ENCODE measurements at places on chromosomes 3 and 15.
A peak's percentile ranks its signal among the peaks of the same experiment; 100 is the strongest.

- DNase-seq: no peak
Measured at GRCh38 chr3:16297997-16298885, 33.2 kb downstream of the OXNAD1 start.

DNA sequence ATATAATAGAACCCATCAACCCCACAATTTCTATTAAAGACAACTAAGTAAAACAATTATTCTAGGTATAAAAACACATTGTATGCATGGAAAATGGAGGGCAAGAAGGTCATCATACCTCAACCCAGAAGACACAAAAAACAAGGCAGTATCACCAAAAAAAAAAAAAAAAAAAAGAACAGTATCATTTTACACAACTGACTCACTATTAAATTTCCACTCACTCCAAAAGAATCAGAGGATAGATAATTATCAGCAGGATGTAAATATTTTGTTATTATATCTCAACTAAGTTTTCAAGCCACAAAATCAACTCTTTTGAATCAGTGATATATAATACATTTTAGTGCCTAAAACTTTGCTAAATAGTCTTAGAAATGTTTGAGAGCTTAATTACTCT, 55.0 kb downstream of the CLASP2 start:
- DNase-seq: no peak

- peak; percentile 9 for DNase-seq
Measured at GRCh38 chr3:36362216-36362615, 18.1 kb upstream of the STAC start.

DNA sequence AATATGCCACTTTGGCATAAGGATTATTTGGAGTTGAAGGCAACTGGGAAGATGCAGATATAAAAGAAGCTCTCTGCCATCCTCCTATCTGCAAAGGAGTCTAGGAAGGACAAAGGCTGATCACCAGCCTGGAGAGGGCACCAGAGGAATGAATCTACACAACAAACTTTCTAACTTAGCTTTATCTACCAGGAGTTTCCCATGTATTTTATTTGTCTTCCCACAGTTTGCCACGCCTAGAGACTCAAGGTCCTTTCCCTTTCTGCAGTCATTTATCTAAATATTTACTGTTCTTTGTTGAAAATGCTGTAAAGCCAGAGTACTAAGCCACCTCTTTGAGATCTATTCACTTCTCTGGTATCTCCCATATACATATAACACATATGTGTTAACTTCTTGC, 32.2 kb downstream of the GPR176 start:
- peak; percentile 21 for DNase-seq

GRCh38 chr15:76234337-76234889, 76.9 kb downstream of the ETFA start:
- no peak for DNase-seq

- DNase-seq: peak; percentile 69
Measured at GRCh38 chr3:52238761-52239701, at the start of gene TWF2. Gene TWF2 (minus strand): TSS chr3:52239158. CDS start chr3:52239016, 142 bp downstream.

- DNase-seq: no peak
Measured at GRCh38 chr3:94794563-94794962, 731.7 kb downstream of the NSUN3 start.

GRCh38 chr3:57808961-57809608, 53.0 kb downstream of the SLMAP start:
- no peak for DNase-seq

- DNase-seq: no peak
Measured at GRCh38 chr15:37054336-37054735, 46.0 kb downstream of the MEIS2 start.

All from DMS53 (cell line).